ENCODE measurements at places on chromosomes 7 and 10.

GRCh38 chr10:118041316-118041715 lies 5.4 kb downstream of the RAB11FIP2 start:
- DNase-seq: no peak

DNA sequence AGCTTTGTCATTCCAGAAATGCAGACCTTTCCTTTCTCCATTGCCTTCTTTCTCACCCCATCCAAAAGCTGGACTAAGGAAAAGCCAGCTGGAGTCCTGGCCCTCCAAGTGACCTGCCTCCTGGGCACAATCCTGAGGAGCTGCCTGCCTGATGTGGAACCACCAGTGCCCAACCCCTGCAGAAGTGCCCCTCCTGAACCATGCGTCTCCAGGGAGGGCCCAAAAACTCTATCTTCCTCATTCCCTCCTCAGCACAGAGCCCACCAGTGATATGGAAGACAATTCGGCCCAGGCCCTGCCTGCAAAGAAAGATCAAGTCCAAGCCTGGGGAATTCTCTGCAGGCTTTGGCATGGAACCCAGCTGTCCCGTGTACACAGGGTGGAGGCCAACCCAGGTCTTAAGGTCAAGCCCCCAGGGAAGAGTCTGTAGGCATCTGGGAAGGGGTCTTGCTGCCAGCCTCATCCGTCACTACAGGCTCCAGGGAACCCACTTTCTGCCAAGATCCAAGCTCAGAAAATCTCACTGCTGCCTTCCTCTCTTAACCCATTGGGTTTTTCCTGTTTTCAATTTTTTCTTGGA lies 3.5 kb upstream of the GRID1 start:
- no peak for DNase-seq

GRCh38 chr10:83852146-83852545 lies 287.2 kb upstream of the GHITM start:
- DNase-seq: no peak

DNA sequence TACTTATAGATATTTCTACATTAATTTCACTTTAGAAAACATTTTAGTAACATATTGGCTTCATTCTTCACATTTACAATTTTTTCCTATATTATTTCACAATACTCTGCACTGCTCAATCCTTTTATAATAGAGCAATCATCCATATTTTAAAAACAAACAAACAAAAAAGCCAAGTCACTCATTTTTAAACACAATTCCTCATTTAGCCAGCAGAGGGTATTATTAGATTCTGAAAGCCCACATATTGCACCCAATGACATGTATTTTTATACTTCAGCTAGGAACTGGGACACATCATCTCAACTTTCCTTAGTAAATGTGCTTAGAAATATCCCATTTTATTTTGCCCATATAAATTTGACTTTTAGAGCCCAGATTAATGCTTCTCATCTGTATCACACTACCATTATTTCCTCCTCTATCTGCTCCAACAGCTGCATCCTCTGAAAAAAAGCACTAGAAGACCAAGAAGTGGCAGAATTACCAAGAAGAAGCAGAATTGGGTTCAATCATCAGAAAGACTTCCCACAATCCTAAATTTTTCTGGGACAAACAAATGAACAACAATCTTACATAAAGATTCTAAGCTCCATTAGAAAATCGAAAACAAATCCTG lies 29.5 kb downstream of the CTNNA3 start:
- peak; percentile 33 for DNase-seq

DNA sequence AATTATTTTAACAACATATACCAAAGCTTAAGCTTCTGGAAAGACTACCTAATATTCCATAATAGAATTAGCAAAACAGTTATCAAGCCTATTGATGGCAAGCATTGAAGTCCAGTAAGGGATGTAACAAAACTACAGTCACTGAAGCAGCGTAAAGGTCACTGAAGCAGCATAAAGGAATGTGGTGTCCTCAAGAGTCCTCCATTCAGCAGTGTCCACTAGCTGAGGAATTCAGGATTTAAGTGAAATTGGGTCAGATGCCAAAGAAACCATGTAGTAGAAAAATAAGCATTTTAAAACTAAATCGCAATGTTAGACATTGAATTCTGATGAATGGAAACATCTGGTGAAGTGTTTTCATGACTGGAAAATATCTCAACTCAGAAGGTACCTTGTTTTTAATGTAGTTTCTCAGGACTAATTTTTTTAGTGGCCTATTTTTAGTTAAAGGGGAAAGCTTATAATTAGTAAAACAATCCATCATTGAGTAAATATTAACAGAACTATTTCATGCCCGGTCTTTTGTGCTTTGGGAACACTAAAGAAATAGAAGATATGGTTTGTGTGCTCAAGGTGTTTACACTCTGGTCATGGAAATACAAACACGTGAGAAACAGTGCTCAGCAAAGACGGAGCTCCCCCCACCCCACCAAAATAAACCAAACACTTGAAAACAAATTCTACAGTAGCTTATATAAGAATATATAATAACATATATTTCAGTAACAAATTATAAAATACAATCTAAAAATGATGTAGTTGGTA lies 121.4 kb downstream of the CDK14 start:
- DNase-seq: no peak

DNA sequence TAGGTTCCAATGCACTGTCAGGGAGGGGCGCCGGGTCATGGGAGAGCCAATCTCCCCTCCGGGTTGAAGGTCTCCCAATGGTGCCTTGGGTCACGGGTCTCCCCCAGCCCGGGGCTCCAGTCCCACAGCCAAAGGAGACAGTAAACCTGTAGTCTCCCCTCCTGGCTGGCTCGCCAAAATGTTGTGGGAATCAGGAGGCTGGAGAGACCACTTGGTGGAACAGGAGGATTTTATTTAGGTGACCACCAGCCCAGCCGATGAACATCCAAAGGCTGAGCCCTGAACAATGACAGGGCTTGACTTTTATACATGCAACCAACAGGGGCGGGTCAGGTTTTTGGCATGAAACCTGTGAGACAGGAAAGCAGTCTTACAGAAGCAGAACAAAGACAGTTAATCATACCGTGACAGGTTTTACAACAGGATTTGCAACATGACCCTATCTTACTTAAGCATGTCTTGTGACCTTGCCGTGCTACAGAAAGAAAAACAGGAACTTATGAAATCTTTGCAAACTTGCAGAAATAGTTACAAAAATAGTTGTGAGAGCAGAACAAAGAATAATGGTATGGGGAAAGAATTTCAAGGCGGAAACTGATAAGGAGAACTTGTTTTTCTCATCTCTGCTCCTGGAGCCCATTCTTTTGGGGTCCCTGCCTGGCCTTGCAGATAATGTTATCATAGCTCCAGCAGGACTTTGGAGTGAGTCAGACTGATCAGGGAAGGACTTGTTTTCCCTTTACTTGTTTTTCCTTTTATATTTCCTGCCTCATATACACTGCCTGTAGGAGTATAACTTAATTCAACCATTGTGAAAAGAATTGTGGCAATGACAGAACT lies 7.1 kb downstream of the ERV3-1 start:
- no peak for DNase-seq

DNA sequence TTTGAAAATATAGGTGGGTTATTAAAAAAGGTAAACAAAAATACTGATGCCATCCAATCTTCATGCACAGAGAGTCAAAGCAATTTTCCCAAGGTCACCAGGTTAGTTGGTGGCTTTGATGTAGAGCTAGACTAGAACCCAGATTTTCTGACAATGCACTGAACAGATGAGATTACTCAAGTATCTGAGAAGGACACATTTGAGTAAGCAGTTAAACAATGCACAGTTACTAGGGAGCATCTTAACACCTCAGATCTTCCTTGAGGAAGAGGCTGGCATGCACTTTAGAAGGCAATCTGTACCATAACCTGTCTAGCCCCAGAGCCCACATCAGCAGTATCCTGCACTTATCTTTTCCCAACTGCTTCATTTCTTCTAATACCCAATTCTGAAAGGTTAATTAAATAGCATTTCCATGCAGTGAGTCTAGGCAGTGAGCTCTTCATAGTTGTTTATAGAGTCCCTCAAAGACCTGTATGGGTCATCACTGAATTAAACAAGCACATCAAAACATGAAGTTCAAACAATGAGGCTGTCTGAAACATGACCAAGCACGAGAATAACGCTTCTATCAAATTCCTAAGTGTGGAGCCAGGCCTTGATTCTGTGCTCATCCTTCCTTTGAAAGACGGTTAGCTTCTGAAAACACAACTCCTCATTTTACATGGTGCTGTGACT lies 38.2 kb upstream of the ANK3 start:
- no peak for DNase-seq

GRCh38 chr7:43038254-43038653 lies 74.2 kb upstream of the HECW1 start:
- no peak for DNase-seq

GRCh38 chr7:48924433-48924832 lies at the start of gene CDC14C:
Gene CDC14C, plus strand, starts transcription at chr7:48924547. Its CDS starts 126 bp downstream, at chr7:48924673.
- DNase-seq: no peak

- DNase-seq: no peak
These were observed 337.5 kb downstream of the RPS24 start for GRCh38 chr10:78371136-78371535.

- no peak for DNase-seq
These were observed 90.9 kb downstream of the NT5C2 start for GRCh38 chr10:103102195-103102594.

DNA sequence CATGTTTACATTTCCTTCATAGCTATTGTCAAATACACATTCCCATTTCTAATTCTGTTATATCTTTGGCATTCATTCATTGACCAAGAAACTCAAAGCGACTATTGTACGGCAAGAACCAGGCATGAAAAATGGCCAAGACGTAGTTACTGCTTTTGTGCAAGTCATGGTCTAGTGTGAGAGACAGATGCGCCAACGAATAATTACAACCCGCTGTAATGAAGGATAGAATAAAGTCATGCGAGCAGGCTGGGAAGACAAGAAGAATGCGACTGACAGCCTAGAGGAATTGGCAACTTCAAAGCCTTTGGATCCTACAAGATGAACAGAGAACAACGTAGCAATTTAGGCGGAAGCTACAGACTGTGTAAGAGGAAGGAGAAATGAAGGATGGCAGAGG lies 221.2 kb downstream of the CALN1 start:
- no peak for DNase-seq

DNA sequence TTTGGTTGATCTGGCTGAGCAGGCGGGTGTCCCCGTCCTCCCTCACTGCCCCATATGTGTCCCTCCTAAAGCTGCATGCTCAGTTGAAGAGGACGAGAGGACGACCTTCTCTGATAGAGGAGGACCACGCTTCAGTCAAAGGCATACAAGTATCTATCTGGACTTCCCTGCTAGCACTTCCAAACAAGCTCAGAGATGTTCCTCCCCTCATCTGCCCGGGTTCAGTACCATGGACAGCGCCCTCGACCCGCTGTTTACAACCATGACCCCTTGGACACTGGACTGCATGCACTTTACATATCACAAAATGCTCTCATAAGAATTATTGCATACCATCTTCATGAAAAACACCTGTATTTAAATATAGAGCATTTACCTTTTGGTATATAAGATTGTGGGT lies 26.9 kb upstream of the TRIM56 start:
- DNase-seq: peak; percentile 8

GRCh38 chr7:82166260-82167015 lies 277.1 kb downstream of the CACNA2D1 start:
- DNase-seq: no peak

DNA sequence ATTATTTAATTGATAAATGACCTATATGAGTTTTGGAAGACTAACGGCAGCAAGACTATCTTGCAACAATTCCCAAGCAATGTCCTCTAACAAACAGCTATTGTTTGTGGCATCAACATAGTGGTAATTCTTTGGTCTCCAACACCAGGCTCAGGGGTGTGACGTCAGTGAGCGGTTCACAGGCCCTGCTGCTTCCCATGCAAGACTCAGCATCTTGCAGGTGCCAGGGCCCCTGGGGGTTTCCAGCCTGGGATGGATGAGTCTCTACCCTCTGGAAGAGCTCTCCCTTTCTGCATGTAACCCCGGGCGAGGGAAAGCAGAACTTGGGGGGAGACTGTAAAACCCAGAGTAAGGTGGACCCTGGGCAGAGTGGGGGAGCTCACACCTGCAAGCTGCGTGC lies 164.7 kb downstream of the ACTR3B start:
- no peak for DNase-seq

- no peak for DNase-seq
These were observed 6.9 kb downstream of the TMEM60 start for GRCh38 chr7:77791336-77791735.

DNA sequence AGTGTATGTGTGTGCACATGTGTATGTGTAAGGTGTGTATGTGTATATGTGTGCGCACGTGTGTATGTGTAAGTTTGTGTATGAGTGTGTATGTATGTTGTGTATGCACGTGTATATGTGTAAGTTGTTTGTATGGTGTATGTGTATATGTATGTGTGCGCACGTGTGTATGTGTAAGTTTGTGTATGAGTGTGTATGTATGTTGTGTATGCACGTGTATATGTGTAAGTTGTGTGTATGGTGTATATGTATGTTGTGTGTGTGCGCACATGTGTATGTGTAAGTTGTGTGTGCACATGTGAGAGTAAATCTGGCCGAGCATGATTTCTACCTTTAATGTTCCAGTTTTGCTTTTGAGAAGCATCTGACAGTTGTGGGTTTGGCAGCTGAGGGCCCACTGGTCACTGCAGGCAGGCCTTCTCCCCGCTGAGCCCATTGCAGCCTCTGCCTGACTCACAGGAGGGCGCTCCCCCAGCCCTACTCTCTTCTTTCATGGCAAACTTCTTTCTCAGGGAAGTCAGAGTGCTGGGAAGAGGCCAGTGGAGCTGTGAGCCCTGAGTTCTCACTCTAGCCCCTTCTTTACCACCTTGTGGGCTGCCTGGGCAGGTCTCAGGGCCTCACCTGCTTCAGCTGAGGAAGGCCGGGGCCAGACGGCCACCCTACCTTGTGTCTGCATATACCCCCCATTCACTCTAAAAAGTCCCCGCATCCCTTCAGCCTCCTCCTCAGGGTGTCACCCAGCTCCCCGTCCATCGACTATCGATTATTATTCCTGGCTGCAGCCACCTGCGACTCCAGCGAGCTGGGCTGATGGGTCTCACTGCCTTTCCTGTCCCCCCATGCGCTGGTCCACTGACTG lies 11.2 kb downstream of the WDR86 start:
- DNase-seq: no peak

- DNase-seq: no peak
These were observed 9.5 kb upstream of the TRPV6 start for GRCh38 chr7:142894985-142895593.

GRCh38 chr7:154503962-154504550 lies 451.9 kb downstream of the DPP6 start:
- peak; percentile 81 for DNase-seq

GRCh38 chr7:73341877-73342276 lies 13.9 kb downstream of the FKBP6 start:
- DNase-seq: no peak

DNA sequence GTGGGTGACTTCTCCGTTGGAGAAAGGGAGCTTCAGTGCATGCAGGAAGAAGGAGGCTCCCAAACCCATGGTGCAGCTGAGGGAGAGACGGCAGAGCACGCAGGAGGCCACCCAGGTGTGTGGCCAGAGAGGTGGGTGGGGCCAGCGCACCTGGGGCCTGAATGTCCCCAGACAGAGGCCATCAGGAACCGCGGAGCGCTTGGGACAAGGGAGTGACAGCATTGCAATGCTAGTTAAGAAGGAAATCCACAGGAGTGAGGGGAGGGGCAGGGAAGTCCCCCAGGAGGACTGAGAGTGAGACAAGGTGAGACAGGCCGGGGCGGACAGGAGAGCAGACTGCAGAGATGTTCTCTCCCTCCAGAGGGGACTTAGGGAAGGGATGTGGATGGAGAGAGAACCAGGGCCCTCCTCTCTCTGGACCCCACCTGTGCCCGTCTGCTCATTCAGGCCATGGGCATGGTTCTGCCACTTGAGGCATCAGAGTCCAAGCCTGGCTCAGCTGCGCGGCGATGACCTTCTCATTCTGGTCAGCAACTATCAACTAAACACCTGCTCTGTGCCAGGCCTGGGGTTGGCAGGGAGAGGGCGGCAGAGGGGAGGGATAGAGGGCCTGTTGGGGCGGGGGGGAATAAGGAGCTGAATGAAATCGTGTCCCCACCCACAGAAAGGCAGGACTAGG lies 69.4 kb upstream of the COL13A1 start:
- DNase-seq: peak; percentile 52
